ENCODE measurements at places on chromosomes 3 and 15.

DNA sequence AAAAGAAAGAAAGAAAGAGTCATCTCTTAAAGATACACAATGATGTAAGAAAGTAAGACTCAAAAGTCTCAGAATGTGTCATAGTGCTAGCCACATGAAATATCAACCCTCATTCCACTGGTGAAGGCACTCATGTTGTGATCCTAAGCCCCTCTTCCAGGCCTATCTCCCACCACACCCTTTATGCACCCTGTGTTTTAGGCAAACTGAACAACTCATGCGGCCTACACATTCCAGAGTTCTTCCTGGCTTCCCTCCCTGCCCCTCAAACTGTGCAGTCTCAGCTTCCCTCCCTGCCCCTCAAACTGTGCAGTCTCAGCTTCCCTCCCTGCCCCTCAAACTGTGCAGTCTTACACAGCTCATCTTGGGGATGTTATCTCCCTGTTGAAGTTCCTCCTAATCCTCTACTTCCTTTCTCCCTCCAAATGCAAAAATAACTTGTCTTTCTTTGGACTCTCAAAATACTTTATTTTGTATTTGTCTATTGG is 69.0 kb upstream of the FNDC3B start:
- DNase-seq = no peak

DNA sequence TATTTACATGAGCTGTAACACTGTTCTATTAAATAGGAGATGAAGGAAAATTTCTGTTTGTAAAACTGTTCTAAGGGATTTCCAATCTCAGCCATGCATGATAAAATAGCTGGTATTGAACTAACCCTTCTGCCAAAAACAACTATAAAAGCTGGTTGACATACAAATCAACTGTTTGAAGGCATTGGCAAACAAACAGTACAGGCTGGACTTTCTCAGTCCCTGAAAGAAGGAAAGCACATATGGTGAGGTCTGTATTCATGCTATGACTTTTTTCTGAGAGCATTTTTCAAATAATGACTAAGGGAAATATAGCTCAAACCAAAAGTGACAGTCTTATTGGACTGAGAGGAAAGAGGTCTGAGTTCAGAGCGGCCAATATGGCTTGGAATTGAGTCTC is 117.0 kb upstream of the CCDC54 start:
- DNase-seq = peak; percentile 23

- DNase-seq = no peak
These were observed 40.3 kb upstream of the TSC22D2 start for GRCh38 chr3:150367757-150368156.

GRCh38 chr3:175356899-175357324 is 497.8 kb downstream of the NAALADL2 start:
- DNase-seq = peak; percentile 88

GRCh38 chr15:85562824-85563223 is 182.4 kb downstream of the AKAP13 start:
- DNase-seq = no peak
